ENCODE measurements at places on chromosomes 11 and 22. TPM values are rescaled to one million over a fixed set of nuclear protein-coding genes. Genes with fewer than 3 reads are reported as not detected.

DNA sequence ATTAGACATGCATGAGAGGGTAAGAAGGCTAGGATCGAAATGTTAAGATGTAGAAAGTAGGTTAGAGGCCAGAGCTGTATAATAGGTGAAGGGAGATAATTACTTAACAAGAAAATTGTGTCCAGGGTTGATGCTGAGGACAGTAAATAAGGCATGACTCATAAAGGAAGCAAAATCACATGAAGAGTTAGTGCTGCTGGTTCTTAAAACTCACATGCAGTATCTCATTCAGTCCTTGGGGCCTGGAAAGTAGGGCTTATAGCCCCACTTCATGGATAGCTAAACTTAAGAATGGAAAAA, 130.2 kb downstream of the NCAM1 start:
- no peak for DNase-seq

- DNase-seq = no peak
Measured at GRCh38 chr11:121901886-121902285, 214.1 kb downstream of the BLID start.

DNA sequence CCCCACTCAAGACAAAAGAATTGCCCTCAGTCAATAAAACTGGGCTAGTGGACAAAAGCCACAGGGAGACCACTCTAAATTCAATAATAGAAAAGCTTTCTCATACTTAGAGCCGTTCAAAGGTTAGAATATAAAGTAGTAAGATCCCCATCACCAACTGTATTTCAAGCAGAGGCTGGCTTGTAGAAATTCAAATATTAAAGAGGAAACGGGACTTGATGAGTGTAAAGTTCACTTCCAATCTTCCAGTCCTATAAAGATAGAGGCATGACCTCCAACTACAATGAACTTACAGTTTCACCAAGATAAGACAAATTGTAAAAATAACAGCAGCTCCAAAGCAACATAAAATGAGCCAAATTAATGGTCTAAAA, 70.4 kb downstream of the CCDC34 start:
- DNase-seq = no peak

- DNase-seq = peak; percentile 33
Measured at GRCh38 chr11:126809514-126810289, 190.9 kb downstream of the KIRREL3 start.

DNA sequence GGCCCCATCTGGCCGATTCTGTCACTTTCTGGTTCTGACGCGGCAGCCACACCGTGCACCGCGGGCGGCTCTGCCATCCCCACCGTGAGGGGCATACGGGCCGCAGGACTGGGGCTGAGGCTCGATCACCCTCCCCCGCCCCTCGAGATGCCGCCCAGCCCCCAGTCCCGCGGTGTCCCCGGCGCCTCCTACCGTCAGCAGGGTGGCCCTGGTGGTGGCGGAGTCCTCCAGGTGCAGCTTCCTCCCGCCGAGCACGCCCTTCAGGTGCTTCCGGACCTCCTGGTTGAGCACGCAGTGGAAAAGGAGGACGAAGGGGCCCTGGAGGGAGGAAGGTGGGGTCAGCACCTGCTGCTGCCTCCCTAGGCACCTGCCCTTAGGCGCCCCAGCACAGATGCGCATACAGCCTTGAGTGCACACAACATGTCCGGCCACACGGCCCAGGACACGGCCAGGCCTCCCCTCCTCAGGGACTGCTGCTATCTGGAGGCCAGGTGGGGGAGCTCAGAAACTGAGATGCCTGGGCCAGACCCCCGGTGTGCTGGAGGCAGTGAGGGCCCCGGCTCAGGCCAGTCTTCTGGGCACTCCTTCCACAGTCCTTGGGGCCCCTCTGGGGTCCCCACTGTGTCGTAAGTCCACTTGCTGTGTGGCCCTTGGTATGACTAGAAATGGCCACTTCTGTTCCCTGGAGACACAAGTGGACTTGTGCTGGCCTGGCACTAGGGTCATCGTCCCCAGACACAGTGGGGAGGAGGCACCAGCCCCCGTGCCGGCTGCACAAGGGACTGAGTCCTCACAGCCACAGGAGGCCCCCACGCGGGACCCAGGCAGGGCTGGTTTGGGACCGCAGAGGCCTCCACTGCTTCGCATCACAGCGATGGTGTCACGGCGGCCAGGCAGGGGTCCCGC, 31.5 kb downstream of the TRMU start:
- DNase-seq = peak; percentile 17

DNA sequence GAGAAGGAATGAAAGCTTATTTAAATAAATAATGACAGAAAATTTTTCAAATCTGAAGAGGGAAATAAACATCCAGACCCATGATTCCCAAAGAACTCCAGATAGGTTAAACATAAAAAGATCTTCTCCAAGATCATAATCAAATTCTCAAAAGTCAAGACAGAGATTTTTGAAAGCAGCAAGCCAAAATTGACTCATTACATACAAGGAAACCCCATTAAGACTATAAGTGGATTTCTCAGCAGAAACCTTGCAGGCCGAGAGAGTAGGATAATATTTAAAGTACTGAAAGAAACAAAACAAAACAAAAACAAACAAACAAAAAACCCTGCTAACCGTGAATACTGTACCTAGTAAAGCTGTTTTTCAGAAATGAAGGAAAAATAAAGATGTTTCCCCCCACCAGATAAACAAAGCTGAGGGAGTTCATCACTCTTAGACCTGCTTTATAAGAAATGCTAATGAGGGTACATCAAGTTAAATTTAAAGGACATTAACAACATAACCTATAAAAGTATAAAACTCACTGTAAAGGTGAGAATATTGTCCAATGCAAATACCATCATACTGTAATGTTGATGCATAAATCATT, 412.2 kb downstream of the INSC start:
- no peak for DNase-seq

- DNase-seq = no peak
Measured at GRCh38 chr22:20238536-20238900, 29.6 kb downstream of the RTN4R start.

DNA sequence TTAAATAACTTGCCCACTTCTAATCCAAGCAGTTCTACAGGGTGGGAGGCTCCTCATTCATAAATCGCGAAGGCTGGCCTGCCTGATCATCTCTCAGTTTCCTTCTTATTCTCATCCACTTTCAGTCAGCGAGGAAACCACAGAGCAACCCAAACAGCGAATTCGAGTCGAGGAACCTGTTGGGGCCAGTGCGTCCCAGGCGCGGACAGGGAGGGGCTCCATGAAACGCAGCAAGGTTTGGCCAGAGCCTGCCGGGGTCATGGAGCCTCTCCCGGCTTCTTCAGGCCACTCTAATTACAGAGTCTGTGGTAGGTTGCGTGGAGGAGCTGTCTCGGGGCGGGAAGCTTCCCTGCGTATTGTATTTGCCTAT, 741 bp upstream of the NAV2 start:
- no peak for DNase-seq

- DNase-seq = no peak
Measured at GRCh38 chr11:8392166-8392565, 128.5 kb upstream of the LMO1 start.

DNA sequence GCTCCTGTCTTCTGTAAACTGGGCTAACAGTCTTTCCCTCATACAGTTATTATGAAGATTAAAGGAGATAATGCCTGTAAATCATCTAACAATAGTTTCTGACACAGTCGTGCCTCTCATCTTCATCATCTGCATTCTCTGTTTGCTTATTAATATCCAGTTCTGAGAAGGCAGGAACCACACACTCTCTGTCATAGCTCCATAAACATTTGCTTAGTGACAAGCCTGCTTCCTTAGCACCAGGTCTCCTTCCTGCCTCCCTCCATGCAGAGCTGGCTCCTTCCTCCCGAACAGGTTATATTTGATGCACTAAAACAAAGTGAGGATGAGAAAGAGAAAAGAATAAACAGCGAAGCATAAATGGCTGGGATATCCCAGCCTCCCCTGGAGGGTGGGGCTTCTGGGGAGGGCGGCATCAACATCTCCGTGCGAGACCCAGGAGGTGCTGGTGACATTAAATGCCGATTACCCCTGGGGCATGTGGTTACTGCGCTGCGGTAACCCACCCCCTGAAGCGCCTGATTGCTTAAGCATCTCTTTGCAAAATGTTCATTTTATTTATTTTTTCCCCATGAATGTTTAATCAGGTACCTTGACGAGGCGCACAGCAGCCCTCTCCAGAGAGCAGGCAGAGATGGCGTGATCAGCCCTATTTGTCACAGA, 404.9 kb downstream of the NXPE2 start:
- DNase-seq = no peak

DNA sequence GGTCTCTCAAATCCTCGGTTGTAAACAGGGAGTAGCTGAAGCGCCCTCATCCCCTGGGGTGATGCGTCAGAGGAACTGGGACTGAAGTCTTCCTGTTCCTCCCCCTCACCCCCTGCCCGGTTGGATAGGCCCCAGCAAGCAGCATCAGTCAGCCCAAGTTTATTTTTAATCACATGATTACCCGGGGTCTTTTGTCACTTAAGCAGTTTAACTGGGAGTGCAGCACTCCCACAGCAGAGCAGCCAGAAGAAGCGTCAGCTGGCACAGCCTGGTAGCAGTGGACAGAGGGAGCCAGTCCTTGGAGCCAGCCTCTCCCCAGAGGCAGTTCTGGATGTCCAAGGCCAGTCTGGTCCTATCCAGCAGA, 342.1 kb downstream of the CTTN start:
- no peak for DNase-seq

- no peak for DNase-seq
Measured at GRCh38 chr11:114027926-114028325, 31.6 kb upstream of the ZBTB16 start.

- DNase-seq = no peak
Measured at GRCh38 chr11:28488336-28488735, 380.1 kb downstream of the METTL15 start.

DNA sequence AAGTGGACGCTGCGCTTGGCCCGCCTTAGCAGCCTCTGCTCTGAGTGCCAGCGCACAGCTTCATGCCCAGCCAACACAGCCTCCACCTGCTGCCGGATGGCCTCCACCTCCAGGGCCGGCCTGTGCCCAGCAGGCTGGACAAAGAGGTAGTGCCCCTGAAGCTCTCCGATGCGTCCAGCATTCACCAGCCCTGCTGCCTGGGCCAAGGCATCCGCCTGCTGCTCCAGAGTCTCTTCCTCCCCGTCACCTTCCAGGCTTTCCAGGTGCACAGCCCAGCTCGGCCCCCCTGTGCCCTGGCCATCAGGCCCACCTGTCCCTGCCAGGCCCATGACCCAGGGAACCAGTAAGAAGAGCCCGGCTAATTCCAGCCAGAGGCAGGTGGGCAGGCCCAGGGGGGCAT, 2.5 kb downstream of the PCSK7 start:
- DNase-seq = no peak

DNA sequence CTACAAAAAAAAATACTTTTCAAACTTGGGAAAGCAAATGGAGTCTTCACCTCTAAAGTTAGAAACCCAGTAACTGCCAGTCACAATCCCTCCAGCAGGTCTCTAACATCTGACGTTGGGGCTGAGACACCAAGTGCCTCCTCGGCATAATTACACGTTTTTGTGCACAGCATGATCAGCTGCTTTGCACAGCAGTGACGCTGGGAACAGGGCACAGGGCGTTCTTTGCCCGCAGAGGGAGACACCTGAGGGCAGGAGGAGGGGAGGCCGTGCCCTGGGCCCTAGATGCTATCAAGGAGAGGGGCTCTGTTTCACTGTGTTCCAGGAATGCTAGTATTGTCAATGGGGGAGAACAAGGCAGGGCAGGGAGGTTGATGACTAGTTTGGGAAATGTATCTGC, 120.1 kb downstream of the PARVA start:
- no peak for DNase-seq

DNA sequence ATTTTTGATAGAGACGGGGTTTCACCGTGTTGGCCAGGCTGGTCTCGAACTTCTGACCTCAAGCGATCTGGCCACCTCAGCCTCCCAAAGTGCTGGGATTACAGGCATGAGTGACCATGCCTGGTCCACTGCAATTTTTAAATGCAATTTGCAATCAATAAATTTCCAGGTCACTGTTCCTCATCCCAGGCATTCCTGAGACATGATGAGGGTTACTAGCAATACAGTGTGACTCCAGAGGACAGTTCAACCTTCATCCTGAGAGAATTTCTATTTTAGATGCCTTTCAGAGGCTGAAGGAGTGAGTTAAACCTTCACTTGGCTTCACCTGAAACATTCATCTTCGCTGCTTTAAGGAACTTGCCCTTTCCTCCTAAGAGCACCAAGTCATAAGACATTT, 9.7 kb upstream of the UBASH3B start:
- no peak for DNase-seq

GDPD4 gene
- not detected for total RNA-seq

ISX gene
- total RNA-seq = not detected

E2F8 gene
- 3.4 TPM for total RNA-seq

WT1 gene
- 4.2 TPM for total RNA-seq

IFT27 gene
- 27.6 TPM for total RNA-seq

MS4A6E gene
- 0.47 TPM for total RNA-seq

SPDYC gene
- not detected for total RNA-seq

All from left cardiac atrium (tissue), 4 donors.